D341Med (cell line): ENCODE measurements at places on chromosomes 16 and 17.

GRCh38 chr17:6462692-6463091 is 18.4 kb downstream of the PIMREG start:
- no peak for DNase-seq

DNA sequence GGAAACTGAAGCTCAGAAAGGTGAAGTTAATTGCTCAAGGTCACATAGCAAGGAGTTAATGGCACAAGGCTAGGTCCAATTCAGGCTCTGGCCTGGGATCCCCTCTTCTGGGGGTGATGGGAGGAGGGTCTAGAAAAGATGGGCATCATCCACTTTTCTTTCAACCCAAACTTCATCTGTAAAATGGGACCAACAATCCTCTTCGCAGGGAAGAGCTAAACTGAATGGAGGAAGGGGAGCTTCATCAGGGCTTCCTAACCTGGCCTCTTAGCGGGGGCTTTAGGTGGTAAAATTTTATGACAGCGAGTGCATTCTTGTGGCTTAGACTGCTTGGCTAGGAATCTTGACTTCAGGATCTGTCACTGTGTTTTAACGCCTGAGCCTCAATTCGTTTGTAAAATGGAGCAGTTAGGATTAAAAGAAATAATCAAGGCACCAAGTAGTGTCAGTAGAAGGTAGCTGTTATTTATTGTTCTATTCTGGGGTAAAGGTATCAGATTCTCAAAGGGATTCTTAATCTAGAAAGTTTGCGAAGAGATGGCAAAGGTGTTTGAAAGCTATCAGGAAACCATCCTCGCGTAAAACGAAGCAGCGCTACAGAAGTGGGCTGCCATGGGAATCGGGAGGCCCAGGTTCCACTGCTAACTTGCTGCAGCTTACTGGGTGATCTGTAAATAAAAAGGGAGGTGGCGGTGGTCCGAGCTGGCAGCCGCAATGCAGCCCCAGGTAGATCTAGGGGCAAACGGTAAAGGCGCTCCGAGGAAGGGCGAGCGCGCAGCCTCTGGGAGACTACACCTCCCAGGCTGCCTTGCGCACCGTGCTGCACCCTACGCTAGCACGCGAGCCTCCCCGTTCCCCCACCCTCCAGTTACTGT is 1.5 kb upstream of the SRCAP start:
- DNase-seq: peak; percentile 93

- no peak for DNase-seq
Measured at GRCh38 chr17:50118076-50118827, 11.7 kb downstream of the SAMD14 start.

DNA sequence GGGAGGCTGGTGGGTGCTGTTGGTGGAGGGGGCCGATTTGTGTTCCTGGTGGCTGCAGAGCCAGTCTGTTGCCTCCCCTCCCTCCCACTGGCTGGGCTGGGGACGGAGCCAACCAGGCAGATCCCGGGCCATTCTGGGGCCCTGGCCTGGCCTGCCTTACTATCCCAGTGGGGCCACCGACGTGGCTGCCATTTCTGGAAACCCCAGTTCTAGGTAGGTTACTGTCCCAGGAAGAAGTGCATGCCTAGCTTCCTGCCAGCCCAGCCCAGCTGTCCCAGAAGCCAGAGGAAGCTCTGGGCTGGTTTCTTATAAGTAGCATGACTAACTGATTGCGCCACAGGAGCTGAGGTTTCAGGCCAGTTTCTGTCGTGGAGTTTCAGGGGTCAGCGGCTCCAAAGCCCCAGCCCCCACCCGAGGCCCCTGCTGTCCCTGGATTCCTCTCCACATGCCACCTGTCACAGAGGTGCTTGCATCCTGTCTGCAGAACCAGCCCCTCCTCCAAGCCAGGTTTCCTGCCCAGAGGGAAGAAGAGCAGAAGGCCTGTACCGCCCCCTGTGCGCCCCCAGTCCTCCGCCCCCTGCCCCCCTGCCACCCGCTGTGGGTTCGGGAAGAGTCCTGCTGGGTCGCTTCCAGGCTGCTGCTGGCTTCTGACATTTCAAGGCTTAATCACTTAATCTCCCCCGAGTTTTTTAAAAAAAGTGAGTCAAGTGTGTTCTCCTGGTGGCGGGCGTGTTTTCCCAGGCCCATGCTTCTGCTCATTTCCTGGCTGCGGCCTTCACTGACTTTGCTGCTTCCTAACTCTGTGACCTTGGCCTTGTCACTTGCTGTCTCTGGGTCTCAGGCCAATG is 13.2 kb downstream of the IL4R start:
- DNase-seq: peak; percentile 62

DNA sequence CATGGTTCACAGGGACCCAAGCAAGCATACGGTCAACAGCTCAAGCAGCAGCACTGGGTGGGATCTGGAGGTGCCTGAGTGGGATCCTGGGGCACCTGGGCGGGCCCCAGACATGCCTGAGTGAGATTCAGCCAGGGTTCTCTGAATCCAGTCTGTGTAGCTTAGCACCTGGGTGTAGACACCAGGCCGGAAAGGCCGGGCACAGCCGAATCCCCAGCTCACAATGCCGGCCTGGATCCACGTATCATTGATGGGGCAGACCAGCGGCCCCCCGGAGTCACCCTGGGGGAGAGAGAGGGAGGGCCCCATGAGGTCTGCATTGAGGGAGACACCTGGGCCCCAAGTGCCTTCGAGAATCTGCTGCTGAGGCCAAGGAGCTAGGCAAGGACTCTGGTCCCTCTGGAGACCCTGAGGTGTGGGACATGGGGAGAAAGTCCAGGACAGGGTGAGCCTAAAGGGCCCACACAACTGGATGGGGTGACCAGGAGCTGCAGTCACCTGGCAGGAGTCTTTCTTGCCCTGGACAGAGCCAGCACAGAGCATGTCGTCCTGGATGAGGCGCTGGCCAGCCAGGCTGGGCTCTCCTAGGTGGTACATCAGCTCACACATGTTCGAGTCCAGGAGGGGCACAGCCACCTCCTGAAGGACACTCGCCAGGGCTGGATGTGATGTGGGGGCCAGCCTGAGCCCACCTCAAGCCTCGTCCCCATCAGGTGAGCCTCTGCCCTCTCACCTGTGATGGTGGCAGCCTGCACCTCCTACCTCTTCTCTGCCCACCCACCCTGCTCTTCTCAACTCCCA is 9.7 kb downstream of the ZG16B start:
- no peak for DNase-seq

DNA sequence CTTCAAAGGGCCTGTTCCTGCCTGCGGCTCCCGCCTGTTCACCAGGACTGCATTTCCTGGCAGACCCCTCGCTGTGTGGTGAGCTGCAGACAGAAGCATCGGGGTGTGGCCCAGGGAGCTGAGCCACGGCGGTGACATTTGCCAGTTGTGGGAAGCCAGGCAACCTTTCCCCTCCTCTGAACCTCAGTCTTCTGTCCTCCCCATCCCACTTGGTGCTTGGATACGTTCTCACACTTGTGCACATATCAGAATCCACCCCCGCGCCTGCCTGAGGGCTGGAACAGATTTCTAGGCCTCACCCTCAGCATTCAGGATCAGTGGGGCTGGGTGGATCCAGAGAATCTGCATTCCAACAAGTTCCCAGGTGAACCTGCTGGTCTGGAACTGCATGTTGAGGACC is 63.5 kb downstream of the CRISPLD2 start:
- DNase-seq: no peak

- DNase-seq: no peak
Measured at GRCh38 chr16:56506941-56507340, 12.9 kb downstream of the BBS2 start.

- DNase-seq: peak; percentile 19
Measured at GRCh38 chr17:48985436-48986245, 11.5 kb upstream of the IGF2BP1 start.

GRCh38 chr17:28227316-28228108 is 91.5 kb upstream of the TMEM97 start:
- no peak for DNase-seq

GRCh38 chr16:5216441-5217080 is 119.0 kb upstream of the EEF2KMT start:
- DNase-seq: no peak

DNA sequence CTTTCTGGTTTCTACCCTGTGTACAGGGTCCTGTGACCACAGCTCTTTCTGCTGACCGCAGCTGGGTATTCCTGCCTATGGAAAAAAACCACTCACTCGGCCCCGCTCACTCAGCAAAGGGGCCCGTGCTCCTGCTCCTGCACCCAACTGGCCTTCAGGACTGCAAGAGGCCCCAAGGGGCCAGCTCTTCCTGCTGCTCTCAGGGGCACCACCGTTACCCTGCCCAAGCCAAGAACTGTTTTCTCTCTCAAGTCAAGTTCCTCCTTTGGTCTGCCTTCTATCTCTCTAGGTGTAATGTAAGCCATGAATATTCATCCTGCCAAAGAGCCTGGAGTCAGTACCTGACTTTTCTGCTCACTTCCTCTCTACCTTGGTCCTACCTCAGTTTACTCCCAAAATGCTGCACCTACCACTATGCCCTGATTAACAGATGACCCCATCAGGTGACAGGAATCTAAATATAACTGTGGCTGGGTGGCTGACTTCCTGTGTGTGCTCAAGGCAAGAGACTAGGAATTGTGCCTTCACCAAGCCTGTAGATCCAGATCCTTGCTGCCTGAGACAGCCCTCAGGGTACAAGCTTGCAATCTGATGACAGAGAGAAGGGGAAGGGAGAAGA is 20.4 kb upstream of the SCIMP start:
- DNase-seq: no peak

DNA sequence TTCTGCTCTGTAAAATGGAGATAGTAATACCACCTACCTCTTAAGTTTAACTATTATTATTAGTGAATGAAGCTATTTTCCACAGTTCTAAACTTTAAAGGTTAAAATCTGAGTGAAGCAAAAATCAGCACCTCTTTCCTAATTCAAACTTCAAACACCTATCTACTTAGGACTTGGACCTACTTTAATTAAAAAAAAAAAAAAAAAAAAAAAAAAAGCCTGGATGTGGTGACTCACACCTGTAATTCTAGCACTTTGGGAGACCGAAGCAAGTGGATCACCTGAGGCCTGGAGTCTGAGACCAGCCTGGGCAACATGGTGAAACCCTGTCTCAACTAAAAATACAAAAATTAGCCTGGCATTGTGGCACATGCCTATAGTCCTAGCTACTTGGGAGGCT is 5.0 kb upstream of the KANSL1 start:
- DNase-seq: no peak

DNA sequence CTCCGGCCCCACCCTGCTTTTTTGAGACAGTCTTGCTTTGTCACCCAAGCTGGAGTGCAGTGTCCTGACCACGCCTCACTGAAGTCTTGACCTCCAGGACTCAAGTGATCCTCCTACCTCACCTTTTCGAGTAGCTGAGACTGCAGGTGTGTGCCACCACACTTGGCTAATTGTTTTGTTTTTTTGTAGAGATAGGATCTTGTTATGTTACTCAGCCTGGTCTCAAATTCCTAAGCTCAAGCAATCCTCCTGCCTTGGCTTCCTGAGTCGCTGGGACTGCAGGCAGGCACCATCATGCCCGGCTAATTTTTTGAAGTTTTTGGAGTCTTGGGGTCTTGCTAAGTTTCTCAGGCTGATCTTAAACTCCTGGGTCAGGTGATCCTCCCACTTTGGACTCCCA is 206.7 kb downstream of the SHISA9 start:
- DNase-seq: no peak

DNA sequence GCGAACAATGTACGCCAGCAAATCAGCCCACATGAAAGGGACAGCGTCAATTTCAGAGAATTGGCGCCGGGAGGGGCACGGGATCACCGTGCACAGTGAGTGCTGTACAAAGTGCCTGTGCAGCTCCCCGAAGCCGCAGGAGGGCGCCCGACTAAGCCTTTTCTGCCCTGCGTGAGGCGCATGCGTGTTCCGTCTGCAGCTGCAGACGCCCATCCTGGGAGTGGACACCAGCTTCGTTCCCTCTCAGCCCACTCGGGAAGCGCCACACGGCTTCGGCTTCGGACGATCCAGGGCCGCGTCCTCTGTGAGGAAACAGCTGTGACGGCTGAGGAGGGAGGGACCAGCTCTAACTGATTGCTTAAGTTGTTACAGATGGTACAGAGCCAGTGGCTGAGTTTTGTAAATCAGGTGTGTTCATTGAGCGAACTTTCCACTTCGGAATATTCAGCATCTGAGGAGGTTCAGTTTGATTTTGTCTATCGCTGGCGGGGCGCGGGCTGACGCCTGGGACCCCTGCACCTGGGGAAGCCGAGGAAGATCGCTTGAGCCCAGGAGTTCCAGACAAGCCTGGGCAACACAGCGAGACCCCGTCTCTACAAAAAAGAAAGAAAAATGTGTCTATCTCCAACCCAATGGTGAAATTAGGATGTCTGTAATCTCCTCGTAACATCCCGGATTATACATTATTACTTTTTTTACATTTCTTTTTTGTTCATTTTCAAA is 15.4 kb upstream of the ZNF287 start:
- peak; percentile 88 for DNase-seq

DNA sequence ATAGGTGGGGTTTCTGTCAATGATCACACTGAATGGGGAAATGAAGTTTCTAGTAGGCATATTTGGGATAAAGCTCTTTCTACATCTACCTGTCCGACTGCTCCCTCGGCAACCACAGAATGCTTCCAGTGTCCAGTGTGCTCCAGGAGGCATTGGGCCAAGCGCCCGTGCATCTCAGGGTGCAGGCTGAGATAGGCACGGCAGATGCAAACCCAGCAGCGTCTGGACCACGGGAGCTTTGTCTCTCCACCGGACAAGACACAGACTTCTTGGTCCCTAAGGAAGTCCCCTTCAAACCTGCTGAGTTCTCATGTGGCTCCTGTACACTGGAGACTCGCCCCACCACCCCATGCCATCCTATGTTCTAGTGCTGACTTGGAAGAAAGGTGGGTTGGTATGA is 202.8 kb downstream of the RPTOR start:
- no peak for DNase-seq

DNA sequence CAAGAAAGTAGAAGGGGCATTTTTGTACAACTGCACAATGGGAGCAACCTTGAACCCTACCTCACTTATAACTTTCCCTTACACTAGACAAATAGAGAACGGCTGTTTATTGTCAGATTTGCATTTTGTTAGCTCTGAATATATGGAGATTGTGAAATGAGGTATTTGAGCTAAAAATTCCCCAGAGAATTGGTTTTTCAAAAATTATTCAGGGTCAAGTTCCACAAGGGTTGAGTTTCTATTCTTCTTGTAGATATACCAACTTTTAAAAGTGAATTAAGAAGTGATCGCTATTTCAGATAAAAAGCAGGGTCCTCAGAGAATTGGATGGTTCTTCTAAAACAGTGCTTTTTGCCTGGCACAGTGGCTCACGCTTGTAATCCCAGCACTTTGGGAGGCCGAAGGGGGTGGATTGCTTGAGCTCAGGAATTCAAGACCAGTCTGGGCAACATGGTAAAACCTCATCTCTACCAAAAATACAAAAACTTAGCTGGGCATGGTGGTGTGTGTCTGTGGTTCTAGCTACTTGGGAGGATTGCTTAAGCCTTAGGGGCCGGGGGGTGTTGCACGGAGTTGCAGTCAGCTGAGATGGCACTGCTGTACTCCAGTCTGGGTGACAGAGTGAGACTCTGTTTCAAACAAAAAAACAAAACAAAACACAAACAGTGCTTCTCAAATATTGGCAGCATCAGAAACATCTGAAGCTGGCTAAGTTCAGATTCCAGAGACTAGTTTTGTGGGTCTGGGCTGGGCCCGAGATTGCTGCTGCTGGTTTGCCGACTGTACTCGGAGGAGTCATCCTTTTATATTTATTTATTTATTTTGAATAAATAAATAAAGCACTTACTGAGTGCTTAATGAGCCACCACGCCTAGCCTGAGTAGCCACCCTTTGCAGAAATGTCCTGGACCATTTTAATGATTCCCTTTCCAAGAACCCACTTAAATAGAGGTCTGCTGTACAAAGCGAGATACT is 50.9 kb downstream of the PECAM1 start:
- no peak for DNase-seq

- DNase-seq: no peak
Measured at GRCh38 chr17:58970609-58971450, 135.8 kb downstream of the TRIM37 start.
